CD14-positive monocyte (primary cell): ENCODE measurements at places on chromosomes 11 and 22.
A peak's percentile ranks its signal among the peaks of the same experiment; 100 is the strongest.

DNA sequence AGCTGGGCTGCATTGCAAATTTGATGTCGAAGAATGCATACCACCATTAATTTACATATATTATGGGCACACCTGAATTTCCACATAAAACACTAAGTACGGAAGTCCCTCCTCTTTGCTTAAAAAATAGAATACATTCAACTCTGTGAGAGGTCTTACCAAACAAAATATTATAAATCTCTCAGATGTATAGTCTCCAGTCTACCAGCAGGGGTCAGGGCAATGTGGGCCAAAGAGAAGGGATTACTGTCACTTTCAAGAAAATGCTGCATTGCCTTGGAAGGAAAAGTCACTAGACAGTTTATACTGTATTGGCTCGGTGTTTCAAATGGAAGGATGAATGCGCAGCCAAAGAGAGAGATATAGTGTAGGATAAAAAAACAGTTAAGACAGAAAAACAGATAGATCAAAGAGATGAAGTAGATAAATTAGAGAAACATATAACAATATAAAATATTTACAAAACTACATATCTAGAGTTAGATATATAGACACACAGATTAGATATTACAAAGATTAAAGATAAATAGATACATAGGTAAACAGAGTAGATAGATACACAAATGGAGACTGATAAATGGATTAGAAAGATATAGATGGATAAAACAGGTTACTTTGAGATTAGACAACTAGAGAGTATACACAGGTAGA, 20.9 kb downstream of the SERGEF start:
- DNase-seq, result peak; percentile 29

GRCh38 chr11:9823887-9824385, 160.1 kb downstream of the SWAP70 start:
- no peak for DNase-seq

- DNase-seq, result no peak
Measured at GRCh38 chr11:68978931-68979594, 1.7 kb downstream of the MRGPRD start.

DNA sequence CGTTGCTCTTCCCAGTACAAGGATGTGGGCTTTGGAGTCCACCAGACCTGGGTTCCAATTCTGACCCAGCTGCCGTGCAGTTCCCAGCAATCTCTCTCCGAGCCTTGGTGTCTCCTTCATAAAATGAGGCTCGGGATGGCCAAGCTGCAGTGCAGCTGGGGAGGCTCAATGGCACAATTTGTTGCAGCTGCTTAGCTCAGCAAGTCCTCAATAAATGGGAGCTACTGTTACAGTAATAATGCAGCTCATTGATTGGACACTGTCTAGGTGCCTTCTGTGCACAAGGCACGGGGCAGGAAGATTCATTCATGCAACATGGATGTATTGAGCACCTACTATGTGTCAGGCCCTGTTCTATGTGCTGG, 37.1 kb downstream of the SHISAL1 start:
- no peak for DNase-seq

DNA sequence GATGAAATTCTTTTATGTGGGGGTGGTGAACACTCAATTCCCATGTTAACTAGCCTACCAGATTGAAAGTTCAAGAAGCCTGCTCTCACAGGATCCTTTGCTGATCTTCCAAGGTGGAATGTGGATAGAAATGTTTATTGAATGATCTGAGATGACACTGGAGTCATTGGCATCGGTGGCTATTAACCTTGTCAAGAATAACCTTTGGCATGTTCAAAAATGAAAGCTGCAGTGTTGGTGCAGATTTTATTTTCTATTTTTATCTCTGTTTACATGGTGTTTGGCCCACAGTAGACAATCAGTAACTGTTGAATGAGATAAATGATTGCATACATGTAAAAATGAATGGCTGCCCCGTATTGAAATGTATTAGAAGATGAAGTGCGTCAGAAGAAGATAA, 19.0 kb downstream of the MCAM start:
- DNase-seq, result no peak

GRCh38 chr11:5807580-5807979, 1.1 kb upstream of the OR52N2 start:
- DNase-seq, result no peak

DNA sequence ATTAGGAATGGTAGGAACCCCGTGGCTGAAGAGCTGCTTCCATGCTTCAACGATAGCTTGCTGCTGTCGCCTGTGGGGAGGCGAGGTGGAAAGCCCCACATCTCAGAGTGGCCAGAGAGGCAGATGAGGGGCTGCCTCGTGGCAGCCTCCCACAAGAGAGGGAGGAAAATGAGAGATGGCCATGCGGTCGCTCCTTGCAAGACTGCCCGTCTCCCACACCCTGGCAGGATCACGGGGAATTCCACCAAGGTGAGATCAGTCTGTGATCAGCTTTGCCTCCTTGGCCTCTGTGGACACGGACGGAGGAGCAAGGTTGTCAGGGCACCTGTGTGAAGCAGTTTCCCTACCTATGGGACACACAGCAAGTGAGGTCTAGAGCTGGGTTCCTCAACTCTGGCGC, 3.0 kb downstream of the CRYBA4 start:
- no peak for DNase-seq

DNA sequence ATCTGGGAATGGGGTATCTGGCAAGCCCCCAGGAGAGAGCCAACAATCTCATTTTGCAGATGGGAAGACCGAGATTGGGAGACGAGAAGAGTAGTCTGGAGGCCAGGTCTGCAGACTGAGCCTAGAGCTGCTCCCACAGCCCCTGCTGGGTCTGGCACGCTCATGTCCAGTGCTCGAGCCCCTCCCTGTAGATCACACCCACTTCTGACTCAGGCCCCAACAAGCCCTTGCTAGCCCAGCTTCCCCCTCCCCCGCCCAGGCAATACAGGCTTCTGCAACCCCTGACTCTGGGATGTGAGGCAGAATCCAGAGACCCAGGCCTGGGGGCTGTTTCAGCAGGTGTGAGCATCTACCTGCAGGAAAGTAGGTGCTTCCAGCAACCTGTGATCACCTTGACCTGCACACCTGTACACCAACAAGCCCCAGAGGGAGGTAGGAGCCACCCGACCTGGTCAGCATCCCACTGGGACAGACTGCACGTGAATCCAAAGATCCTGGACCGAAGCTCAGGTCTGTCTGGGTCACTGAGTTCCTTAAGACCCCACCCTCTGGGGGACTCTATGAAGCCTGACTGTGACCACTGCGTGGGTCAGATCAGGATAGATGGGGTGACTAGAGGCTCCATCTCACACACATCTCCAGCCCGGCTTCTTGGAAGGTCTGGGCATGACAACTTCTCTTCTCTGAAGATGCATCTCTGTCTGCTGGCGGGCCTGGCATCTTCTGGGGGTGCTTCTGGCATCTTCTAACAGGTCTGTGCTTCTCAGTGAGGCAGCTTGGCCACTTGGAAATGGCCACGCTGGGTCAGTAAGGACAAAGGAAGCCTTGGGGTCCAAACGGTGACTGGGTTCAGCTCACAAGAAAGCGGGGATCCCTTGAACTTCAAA, 29.3 kb downstream of the LINC01488 start:
- no peak for DNase-seq

DNA sequence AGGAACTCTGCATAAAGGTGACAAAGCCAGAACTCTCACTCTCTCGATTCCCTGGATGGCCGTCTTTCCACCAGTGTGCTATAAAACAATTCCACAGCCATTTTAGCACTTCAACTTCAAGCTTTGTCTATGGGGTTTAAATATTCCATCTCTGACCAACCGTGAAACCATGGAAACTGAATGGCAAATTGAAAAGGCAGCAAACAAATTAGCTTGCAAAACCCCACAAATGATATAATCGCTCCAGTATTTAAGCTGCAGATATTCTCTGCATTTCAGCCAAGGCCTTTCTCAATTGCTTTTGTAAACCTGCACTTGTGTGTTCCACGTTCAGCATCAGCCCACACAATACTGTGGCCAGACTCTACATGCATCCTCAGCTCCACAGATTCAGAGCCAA, 131.7 kb upstream of the ISX start:
- no peak for DNase-seq

DNA sequence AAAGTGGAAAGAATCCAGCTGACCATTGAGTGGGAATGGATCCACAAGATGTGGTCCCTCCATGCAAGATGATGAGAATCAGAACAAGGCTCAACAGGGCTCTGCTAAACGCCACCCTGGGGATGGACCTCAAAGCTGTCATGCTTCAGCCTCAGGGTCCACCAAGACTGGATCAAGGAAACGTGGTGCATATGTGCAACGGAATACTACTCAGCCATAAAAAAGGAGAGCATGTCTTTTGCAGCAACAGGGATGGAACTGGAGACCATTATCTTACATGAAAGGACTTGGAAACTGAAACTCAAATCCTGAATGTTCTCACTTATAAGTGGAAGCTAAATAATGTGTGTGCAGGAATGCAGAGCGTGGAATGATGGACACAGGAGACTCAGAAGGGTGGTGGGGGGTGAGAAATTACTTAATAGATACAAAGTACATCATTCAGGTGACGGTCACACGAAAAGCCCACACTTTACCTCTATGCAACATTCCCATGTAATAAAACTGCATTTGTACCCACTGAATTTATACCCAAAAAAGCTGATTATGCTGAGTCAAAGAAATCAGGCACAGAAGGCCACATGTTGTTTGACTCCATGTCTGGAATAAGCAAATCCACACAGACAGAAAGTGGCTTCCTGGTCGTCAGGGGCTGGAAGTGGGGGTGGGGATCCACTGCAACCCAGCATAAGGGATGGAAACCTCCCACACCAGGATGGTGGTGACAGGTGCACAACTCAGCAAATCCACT, 116.1 kb downstream of the SHANK2 start:
- DNase-seq, result no peak

DNA sequence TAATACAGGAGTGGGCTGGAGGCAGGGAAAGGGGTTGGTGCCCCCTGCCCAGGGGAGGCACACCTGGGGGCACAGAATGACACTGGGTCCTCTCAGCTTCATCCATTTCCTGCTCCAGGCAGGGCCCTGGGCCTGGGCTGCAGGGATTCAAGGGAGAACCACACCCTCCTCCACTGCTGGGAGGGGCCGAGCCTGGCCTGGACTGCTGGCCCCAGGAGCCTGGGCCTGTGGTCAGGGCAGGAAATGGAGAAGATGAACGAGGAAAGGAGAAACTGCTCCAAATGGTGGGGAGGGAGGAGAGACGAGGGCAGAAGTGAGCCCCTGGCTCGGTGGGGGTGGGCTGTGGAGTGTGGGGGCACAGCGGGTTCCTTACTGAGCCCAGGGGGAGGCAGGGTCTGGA, 38.1 kb upstream of the KCNQ1OT1 start:
- DNase-seq, result no peak

- no peak for DNase-seq
Measured at GRCh38 chr11:113255096-113255495, 59.3 kb upstream of the TTC12 start.

DNA sequence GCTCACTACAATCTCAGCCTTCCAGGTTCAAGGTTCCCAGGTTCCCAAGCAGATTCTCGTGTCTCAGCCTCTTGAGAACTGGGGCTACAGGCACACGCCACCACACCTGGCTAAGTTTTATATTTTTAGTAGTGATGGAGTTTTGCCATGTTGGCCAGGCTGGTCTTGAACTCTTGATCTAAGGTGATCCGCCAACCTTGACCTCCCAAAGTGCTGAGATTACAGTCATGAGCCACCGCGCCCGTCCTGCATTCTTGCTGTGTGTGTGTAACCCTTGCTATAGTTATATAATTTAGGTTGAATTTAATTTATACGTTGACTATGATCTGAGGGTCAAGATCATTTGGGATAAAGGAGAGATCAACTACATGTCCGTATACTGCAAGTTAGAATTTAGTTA, 29.3 kb upstream of the ROBO3 start:
- DNase-seq, result no peak

GRCh38 chr11:132519241-132519815, 1013.0 kb downstream of the OPCML start:
- no peak for DNase-seq

- peak; percentile 79 for DNase-seq
Measured at GRCh38 chr22:42930810-42931420, 73.8 kb upstream of the ARFGAP3 start.

DNA sequence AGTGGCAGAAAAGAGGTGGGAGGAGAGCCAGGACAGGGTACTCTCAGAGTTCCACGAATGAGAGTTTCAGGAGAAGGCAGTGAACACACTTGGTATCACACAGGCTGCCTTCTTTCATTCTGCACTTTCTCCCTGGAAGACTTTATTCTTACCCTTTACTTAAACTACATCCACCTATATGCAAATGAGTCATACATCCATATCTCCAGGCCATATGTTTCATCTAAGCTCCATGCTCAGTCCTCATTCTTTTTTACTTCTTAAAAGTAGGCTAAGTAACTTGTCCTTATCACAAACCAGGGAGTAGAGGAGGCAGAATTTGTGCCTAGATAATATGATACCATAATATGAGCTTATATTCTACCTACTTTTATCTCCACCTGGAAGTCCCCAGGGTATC, 6.2 kb upstream of the HYLS1 start:
- no peak for DNase-seq

GRCh38 chr11:120877746-120878365, 146.0 kb upstream of the TBCEL start:
- no peak for DNase-seq

DNA sequence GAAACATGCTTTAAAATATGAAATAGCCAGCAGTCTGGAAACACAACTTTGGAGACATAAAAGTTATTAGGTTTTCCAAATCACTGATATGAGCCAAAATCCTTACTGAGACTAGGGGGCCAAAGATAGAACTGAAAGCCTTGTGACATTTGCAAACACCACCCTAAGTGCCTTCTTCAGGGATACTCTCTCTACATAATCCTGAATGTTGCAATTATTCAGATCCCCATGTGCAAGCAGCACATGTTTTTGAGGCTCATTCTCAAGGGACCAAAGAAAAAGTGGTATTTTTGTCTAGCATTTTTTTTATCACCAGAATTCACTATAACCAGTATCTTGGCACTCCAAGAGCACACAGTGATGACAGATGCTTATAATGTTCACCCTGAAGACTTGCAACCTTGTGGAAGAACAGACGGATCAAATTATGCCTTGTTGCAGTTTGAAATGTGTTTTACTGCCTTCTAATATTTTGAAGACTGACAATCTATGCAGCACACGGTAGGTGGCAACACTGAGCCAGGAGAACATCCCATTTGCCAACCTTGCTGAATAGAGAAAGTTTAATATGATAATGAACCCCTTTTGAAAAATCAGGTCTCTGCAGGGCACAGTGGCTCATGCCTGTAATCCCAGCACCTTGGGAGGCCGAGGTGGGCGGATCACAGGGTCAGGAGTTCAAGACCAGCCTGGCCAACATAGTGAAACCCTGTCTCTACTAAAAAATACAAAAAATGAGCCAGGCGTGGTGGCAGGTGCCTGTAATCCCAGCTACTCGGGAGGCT, 78.5 kb downstream of the PLEKHA7 start:
- DNase-seq, result no peak
